Activated T-helper 1 cell treated with Interleukin-2 at 50 U/mL for 16 hours (primary cell): ENCODE measurements at places on chromosomes 3 and 15.

GRCh38 chr3:111476701-111477100, 65.3 kb upstream of the CD96 start:
- no peak for DNase-seq

DNA sequence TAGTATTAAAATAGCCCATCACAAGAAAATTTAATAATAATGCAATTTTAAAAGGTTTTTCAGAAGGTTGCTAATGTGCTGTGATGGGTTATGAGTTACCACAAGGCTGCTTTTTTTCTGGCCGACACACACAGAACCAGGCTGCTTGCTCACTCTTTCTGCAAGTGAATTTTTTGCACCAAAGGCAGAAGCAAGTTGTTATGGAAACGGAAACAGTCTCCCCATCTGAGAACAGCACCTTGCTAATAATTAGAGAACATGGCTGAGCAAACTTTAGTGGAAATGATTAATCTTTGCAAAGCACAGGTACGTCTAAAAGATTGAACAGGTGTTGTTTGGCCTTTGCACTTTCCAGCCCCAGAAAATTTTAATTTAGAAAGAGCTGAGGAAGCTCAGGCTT, 51.0 kb downstream of the CACNA2D3 start:
- DNase-seq: no peak

DNA sequence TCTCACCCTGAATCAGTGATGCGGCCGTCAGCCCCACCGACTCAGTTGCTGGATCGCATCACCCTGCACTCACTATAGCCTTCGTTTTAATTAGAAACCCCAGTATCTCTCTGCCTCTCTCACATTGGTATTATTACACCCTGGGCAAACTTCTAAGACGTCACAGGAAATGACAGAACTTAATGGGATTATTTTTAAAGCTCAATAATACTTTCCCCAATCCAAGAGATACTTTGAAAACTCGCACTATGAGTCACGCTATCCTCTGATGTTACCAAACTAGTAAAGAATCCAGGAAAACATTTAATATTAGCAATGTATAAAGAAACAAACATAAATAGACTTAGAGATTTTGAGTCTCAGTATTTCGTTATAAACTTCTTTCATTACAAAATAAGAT, 36.6 kb downstream of the RUBCN start:
- no peak for DNase-seq

GRCh38 chr3:149909923-149910322, 60.8 kb downstream of the PFN2 start:
- DNase-seq: no peak
